ENCODE measurements at places on chromosomes 2 and 18.
A peak's percentile ranks its signal among the peaks of the same experiment; 100 is the strongest.

DNA sequence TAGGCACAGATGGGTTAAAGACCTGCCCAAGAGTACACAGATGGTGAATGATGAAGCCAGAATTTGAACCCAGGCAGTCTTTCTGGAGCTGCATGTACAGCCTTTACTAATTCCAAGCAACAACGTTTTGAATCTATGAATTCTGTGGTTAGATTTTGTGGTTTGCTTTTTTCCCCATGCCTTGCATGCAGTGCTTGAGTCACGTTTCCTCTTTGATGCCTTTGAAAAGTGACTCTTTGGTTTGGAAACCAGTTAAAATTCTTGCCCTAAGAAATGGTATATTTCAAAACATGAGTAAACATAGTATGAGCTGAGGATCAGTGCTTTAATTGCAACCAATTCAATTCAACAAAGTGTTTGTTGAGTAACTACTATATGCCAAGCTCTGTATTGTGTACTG, 48.2 kb upstream of the PPM1B start:
- no peak for DNase-seq

DNA sequence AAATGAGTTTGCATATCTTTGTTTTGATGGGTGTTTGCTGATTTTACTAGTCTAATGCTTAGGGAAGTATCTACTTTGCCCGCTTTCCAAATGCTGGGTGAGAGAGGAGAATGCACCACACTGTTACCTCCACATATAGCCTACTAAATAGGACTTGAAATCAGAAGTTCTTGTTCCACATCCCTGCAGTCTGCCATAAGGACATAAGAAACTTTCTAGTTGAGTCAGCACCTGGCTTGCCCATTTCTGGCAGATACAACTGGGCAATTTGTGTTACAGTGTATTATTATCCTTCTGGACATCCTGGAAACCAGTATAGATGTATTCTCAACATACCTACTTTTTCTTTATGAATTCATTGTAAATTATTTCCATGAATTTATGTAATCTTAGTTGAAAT, 29.5 kb downstream of the ANXA4 start:
- no peak for DNase-seq

- DNase-seq = no peak
These were observed 9.8 kb upstream of the FZD7 start for GRCh38 chr2:202023904-202024266.

DNA sequence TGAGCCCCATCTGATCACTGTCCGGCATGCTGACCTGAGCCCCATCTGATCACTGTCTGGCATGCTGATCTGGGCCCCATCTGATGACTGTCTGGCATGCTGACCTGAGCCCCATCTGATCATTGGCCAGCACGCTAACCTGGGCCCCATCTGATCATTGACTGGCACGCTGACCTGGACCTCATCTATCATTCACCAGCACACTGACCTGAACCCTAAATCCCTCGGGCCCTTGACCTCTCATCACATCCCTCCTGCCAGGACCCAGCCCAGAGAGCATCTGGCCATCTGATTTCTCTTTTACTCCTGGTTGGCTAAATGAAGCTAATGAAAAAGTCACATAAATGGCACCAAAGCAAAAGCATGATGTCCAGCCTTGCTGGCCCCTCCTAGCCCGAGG, 207.1 kb downstream of the NDUFA10 start:
- DNase-seq = no peak

- no peak for DNase-seq
These were observed 163.8 kb downstream of the FAM210A start for GRCh38 chr18:13562494-13563029.

DNA sequence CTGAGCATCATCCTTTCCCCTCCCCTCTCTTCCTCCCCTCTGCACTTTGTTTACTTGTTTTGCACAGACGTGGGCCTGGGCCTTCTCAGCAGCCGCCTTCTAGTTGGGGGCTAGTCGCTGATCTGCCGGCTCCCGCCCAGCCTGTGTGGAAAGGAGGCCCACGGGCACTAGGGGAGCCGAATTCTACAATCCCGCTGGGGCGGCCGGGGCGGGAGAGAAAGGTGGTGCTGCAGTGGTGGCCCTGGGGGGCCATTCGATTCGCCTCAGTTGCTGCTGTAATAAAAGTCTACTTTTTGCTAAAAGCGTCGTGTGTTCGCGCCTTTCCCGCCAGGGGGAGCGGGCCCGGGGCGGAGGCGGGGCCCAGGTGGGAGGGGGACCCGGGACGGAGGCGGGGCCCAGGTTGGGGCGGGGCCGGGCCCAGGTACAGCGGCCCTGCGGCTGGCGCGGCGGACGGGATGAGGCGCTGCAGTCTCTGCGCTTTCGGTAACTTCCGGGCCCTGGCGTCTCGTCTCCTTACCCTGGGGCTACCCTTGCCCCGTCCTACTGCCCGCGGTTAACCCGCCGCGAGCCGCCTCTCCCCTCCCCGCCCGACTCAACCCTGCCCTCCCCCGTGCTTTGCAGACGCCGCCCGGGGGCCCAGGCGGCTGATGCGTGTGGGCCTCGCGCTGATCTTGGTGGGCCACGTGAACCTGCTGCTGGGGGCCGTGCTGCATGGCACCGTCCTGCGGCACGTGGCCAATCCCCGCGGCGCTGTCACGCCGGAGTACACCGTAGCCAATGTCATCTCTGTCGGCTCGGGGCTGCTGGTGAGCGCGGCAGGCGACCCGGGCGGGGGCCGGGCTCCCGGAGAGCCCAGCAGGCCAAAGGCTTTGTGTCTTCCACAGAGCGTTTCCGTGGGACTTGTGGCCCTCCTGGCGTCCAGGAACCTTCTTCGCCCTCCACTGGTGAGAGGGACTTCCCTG, at the start of gene KRTCAP3:
Gene KRTCAP3 (plus strand): TSS at position 424 of the 962 bp plus-strand sequence. CDS start 32 bp downstream, at position 456.
- DNase-seq = no peak

GRCh38 chr2:160581035-160581434, 87.4 kb upstream of the RBMS1 start:
- DNase-seq = no peak

GRCh38 chr2:25257931-25258846, 83.5 kb downstream of the DNMT3A start:
- DNase-seq = no peak

- no peak for DNase-seq
These were observed 176.7 kb downstream of the NRP2 start for GRCh38 chr2:205858881-205859441.

GRCh38 chr2:187233811-187234210, 214.2 kb downstream of the CALCRL start:
- DNase-seq = no peak

DNA sequence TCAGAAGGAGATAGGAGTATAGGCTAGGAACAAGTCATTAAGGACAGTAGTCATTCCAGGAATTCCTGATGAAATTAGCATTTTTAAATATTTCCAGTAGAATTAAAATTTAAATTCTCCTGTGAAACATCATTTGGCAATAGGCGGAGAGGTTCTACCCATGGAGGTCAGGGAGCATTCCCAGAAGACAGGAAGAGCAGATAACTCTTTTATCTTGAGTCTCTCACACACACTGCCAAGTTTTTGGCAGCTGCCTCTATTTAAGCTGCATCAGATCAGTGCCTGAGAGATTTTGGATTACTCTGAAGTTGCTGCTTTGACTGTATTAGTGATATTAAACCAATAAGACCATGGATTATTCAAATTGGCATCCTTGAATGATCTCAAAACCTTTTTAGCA, 714.7 kb downstream of the EPHA4 start:
- no peak for DNase-seq

DNA sequence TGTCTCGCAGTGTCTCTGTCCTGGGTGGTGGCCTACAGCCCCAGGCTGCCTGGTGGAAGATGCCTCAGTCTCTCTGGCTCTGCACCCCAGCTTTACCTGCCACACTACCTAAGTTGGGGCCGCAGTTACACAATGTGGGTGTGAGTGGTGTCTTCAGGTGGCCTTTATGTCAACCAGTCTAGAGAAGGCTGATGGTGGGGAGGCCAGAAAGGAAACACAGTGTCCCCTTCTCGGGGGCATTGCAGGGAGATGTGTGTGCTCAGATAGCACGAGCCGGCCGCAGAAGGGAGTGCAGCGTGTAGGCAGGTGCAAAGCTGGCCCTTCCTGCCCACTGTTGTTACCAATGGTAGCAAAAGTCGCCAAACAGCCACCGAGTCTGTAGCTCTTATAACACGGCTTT, 216.1 kb downstream of the SH3RF3 start:
- no peak for DNase-seq

GRCh38 chr2:234491281-234491680, 5.6 kb downstream of the ARL4C start:
- no peak for DNase-seq

DNA sequence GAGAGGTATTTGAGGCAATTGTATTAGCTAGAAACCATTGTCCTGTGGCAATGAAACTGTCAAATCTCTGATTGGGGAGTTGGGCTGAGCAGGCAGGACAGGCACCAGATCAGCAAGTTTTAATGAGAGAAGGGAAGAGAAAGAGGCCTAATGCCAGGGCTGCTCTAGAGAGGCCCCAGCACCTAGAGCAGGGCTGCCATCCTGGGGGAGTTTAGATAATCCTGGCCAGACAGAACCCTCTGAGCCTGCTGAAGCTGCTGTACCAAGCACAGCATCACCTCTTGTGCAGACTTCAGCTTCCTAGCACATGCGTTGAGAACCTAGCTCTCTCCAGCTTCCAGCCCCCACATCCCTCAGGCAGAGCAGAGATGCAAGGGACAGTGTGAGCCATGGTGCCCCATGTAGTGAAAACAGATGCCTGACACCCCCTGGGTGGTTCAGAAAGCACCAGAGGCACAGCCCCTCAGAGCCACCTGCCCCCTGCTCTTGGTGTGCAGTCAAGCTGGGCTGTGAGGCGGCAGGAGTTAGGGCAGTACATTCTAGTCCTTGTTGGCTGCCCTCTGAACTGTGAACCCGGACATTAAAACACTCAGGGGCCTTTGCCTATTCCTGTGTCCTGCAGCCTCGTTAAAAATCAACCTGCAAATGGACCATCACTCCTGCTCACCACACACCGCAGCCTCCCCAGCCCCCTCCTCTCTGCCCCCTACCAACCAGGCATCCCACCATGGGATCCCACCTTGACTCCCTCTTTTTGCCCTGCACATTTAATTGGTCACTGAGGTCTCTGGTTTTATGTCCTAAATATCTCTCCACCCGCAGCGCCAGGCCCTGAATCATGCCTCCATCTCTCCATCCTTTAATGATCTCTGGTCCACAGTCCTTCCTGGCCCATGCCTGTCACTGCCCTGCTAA, 52.7 kb downstream of the ADD2 start:
- DNase-seq = peak; percentile 19

DNA sequence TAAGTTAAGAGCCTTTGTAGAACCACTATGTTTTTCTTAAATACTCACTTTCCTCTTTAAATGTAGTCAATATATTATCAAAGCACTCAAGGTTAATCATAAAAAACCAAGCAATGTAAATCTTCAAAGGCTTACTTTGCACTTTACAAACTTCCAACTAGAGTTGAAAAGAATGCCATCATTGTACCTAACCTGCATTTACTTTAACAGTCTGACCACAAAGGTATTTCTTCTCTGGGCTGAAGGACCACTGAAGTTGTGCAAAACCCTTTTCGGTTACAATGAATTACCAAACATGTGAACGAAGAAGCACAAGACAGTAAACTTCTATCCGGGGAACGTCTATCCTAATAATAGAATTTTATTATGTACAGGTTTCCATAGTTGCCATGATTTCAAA, 3.0 kb downstream of the HNRNPLL start:
- DNase-seq = no peak

GRCh38 chr2:235618039-235618438, 124.2 kb downstream of the AGAP1 start:
- DNase-seq = no peak

GRCh38 chr18:45788861-45789260, 36.6 kb upstream of the SIGLEC15 start:
- no peak for DNase-seq

DNA sequence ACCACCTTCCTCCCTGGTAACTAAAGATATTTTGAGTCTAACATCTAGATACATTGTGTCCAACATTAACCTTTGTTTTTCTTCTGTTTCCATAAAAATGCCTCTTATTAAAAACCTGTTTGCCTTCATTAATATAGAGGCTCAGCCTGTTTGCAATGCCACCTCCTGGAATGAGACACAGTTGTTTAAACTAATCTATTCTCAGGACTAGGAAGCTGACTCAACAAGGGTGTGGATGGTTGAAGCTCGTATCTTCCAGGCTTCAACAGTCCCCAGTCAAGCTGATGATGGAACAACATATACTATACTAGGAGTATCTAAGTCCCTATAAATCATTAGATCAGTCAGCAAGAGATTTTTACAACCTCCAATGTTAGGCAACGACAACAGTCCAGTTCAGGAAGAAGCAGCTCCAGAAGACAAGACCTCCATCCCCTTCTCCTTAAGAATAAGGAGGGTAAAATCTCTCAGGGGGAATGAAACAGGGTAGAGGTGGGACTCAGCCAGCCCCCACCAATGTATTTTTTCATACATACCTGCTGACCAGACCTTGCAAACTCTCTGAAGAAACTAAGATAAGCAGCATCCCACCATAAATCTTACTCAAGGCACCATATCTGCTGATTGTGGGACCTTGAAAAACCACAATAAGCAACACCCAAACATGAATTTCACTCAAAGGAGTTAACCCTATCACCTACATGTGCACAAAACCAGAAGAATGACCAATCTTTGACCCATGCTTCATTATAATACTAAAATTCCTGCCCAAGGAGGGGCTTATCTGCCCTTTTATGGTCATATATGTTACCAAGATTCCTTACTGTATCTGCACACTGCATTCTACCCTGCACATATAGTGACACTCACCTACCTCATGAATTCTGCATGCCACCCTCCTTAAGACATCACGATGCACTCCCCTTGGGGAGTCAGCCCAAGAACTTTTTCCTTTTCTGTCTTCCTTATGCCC, 21.4 kb downstream of the ZNF24 start:
- no peak for DNase-seq

- no peak for DNase-seq
These were observed 142.3 kb upstream of the KCNJ3 start for GRCh38 chr2:154556146-154556545.

- DNase-seq = no peak
These were observed 242.9 kb upstream of the GYPC start for GRCh38 chr2:126413079-126413478.

Data from dorsolateral prefrontal cortex (tissue), 122 donors.